Esophagus mucosa (tissue), 1 donor: ENCODE measurements at places on chromosomes 3 and 15.
A peak's percentile ranks its signal among the peaks of the same experiment; 100 is the strongest.

- ATAC-seq = no peak
Observed at GRCh38 chr3:13143381-13144004, 70.3 kb upstream of the IQSEC1 start.

- ATAC-seq = no peak
Observed at GRCh38 chr3:100437721-100438622, 36.6 kb downstream of the LNP1 start.

GRCh38 chr3:108091498-108092250 is 843 bp upstream of the CD47 start:
- peak; percentile 29 for ATAC-seq

DNA sequence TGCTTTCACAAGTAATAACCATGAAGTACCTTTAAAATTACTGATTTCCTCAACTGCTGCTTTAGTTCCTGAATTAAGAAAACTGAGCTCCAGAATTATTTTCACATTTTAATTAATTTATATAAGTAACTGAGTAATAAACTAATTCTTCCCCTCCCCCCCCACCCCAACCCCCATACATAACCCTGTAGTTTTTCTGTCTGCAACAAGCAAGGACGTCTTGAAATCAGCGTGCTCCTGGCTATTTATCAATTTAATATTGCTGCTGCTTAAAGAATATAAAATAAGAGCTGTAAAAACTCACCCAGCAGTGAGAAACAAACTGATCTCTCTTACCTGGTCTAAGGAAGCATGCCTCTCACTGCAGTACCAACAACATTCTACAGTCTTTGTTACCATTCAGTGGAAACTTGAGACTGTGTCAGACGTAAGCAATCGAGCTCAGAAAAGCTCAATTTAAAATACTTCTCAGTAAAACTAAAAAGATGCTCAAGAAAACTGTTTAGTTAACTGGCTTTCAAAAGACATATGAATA is 121.0 kb downstream of the TFDP2 start:
- ATAC-seq = peak; percentile 84

GRCh38 chr3:96039632-96040031 is 774.8 kb upstream of the EPHA6 start:
- ATAC-seq = no peak

DNA sequence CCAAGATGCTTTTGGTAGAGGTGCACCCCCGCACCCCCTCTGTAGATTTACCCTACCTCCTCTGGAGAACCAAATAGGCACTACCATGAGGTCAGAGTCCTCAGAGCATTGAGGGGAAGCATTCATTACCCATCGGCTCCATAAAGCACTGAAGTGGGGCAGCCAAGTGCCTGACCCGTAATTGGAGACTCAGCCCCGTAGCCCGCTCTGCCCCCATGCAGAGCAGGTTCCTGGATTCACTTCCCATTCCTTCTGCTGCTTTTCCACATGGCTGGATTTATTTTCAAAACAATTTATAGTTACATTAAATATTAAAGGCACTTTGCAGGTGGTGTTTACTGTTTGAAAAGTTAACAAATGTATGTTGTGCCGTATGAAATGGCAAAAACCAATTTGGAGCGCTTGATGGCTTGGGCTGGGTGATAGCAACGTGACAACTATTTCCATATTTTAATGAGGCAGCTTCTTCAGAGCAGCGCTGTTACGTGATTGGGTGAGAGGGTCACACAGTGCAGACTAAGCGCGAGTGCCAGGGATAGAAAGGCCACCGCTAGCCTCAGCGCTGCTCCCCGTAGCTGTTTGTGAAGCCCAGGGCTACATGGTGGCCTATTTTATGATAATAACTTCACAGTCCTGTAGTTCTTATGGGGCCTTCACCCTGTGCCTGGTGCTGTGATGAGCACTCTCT is 373.8 kb upstream of the PROK2 start:
- ATAC-seq = no peak

DNA sequence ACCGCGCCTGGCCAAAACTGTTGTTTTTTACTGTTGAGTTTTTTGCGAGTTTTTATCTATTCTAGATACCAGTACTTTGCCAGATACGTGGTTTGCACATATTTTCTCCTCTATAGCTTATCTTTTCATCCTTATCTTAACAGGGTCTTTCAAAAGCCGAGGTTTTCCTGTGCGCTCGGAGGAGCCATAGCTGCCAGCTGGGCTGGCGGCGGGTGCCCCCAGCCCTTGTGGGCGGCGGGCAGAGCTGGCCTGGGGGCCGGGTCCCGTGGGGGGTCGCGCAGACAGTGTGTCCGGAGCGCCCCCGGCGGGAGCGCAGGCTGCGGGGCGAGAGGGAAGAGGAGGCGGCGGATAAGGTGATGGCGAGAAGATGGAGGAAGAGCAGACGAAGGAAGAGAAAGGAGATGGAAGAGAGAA is 11.1 kb upstream of the EIF4A2 start:
- ATAC-seq = peak; percentile 21

DNA sequence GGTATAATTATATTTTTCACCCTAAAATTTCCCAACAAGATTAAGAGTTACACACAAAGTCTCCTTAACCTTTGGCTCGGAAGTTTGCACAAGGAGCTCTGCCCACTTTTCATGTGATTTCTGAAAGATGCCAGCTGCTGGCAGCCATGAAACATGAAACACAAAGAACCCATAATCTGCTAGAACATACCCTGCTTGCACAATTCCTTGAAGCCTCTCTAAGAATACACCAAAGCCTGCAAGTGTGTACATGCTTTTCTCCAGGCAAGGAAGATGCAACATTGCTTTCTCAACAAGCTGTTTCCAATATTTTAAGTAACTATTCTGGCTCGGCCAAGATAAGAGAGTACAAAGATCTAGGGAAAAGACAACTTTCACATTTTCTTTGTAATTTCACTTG is 182.0 kb upstream of the WNT5A start:
- ATAC-seq = peak; percentile 73
